CD14-positive monocyte (primary cell): ENCODE measurements at places on chromosomes 5 and 9.

GRCh38 chr9:27282269-27282668 lies 14.7 kb downstream of the EQTN start:
- no peak for DNase-seq

GRCh38 chr5:60843386-60843935 lies 608 bp downstream of the ELOVL7 start:
- DNase-seq = peak; percentile 8

GRCh38 chr9:91839926-91840465 lies 110.0 kb downstream of the ROR2 start:
- no peak for DNase-seq

GRCh38 chr5:81909677-81910076 lies 62.1 kb upstream of the ATG10 start:
- DNase-seq = no peak

DNA sequence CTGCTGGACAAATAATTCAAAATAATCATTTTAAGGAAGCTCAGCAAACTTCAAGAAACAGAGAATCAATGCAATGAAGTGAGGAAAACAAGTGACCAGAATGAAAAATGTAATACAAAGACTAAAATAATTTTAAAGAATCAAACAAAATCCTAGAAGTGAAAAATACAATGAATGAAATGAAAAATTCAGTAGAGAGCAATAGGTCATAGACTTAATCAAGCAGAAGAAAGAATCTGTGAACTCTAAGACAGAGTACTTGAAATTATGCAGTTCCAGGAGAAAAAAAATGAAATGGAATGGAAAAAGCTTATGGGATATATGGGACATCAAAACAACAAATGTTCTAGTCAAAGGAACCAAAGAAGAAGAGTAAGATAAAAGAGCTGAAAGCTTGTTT lies 11.8 kb upstream of the ZDHHC21 start:
- no peak for DNase-seq
